Activated T-helper 1 cell treated with anti-CD3 and anti-CD28 coated beads, Interleukin-2, amount 50 U/mL, for 16 hours (primary cell): ENCODE measurements at places on chromosomes 1 and 21.

DNA sequence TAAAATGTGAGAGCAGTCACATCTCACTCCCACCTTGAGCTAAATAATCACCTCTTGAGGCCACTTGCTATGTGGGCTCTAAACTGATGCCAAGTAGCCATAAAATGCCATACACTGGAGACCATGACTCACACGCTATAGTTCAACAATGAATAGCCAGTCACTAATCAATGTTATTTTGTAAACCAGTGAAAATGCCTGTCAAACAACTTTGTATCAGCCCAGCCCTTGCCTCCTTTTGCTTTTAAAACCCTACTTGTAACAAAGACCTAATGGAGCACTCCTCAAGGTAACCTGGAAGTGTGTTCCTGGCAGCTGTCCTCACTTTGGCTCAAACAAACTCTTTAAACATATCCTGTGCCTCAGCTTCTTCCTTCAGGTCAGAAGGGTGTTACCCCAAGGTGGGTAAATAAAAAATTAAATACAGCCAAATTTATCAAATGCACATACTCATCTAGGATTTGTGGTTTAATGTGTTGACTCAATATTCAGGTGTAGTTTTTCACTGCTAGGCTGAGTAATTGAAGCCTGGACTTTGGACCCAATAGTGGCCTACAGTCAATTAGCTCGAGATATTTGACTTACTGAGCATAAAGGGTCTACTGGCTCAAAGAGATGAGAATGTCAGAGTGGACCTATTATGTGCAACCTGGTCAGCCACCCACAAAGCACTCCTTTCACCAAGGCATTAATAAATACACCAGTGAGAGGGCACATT, 154.3 kb downstream of the COQ8A start:
- no peak for DNase-seq

DNA sequence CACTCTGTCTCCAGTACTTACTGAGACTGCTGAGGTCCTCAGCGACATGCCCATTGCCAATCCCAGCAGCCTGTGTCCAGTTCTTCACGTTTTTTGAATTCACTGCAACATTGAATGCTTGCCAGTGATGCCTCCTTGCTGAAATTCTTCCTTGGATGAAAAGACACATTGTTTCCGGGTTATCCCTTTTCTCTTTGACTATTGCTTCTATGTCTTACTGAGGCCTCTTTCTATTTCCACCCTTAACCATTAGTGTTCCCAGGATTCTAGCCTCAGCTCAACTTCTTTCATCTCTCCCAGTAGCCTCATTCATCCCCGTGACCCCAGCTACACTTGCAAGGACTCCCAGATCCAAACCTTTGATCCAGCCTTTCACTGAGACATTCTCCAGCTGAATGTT, 46.5 kb upstream of the KIF26B start:
- DNase-seq: no peak

DNA sequence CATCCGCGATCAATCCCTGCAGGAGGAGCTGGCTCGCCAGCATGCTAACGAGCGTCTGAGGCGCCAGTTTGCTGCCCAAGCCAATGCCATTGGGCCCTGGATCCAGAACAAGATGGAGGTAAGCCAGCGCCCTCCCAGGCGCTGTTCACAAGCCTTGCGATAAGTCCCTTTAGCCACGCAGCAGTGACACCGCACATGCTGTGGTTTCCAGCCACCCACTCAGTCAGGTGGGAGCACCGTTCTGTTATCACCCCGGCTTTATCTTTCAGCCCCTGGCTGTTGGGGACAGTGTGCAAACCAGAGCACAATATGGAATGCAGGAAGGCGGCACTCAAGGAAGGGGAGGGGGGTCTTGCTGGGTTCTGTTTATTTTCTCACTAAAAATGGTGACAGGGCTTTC, 41.1 kb upstream of the MTR start:
- DNase-seq: no peak

DNA sequence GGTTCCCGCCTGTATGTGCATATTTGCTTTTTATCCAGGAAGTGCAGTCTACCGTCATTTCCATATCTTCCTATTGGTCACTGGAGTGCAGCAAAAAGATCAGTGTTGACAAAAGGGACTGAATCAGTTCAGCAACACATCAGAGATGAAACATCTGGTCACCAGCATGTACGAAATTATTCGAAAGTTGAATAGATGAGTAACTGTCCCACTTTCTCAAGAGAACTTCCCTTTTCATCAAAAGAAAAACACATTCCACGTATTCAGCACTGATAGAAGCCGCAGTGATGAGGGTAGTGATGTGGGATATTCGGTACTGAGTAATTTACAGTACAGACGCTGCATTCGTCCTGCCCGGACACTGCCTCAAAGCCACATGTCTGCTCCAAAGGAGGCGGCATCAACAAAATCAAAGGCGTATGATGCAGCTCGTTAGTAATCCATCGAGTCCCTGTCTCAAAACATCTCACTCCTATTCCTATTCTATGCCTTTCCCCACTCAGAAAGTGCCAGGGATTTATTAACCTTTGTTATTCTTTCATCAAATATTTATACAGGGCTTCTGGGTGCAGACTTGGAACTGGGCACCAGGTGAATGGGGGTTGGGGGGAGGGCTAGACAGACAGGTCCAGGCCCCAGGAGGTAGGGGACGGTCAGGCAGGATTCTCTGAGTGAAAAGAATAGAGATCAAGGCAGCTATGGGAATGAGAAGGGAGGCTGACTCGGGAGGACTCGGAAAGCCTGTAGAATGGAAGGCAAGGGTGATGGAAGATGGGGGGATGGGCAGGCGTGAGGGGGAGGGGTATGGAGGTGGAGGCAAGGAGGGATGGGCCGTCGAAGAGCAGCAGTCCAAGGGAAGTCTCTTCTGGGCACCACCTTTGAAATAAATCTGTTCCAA, 79.5 kb upstream of the SLC45A1 start:
- DNase-seq: no peak

- no peak for DNase-seq
Measured at GRCh38 chr1:175390081-175390481, 197.5 kb upstream of the KIAA0040 start.

- DNase-seq: no peak
Measured at GRCh38 chr1:100462326-100463025, 75.5 kb upstream of the GPR88 start.

DNA sequence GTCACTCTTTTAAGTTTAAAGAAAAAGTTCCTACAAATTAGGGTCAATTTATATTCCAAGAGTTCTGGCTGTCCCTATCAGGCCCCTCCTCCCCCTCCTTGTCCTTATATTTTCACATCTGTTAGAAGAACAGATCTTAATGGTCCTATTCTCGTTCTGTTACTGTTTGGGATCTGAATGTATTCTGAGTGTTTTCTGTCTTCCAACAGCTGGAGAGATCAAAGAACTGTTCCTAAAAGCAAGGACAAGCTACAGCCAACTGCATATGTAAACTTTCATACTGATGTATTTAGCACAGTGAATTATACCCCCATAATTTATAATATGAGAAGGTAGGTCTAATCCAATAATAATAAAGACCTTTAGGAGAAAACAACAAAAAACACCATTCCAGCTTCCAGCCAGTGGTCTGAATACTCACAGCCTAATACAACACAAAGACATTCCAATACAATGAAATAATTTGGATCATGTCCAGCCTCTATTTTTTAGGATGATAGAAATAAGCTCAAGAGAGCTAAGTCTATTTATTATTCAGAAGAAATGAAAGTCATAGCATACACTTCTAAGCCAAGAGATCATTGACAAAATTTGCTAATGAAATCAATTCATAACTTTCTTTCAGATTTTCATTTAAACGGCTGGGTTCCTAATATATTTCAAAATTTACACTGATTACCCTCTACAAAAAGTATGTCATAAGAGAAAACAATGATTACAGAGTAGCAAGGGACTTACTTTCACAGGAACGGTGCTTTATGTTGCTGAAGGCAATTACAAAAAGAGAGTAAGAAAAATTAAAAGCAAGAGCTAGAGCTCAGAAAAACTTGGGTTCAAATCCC, 25.3 kb downstream of the WLS start:
- no peak for DNase-seq

GRCh38 chr1:8663915-8664329, 153.5 kb downstream of the RERE start:
- no peak for DNase-seq

DNA sequence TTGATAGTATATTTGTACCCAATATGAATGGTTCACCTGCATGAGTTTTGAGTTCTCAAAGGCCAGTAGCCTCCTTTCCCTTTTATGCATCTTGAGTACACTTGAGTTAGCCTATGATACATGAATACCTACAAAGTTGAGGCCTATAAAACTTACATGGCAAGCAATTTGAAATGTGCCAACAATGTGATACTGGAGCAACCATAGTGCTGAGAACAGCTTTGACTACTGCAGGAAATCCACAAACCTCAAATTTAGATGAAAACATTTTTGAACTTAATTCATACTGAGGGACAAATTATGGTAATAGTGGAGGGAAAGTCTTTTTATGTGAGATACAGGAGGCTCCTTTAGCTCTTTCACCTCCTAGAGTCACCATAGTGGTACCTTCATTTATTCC, 37.4 kb downstream of the LEPR start:
- DNase-seq: no peak

GRCh38 chr1:161849518-161849917, 83.4 kb downstream of the ATF6 start:
- DNase-seq: no peak

- no peak for DNase-seq
Measured at GRCh38 chr1:34842952-34843371, 16.6 kb downstream of the SMIM12 start.

DNA sequence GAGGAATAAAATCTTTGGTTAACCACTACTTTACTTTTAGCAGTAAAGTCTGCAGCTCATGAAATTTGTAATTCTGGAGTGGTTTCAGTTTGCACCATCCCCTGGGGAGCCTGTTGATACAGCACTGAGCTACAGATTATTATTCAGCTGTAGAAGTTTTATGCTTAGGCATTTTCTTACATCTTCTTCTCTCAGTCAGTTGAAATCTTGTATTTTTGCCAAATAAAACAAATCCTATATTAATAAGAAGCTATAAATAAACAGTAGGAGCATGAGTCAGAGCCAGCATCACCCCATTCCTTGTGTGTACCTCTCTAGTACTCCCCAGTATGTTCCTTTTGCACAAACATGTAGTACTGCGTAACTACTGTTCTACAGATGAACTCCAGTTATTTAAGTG, 118.9 kb downstream of the ATF6 start:
- DNase-seq: no peak

GRCh38 chr1:57549300-57549699, 125.4 kb upstream of the DAB1 start:
- no peak for DNase-seq
